ENCODE measurements at places on chromosomes 7 and 10.

DNA sequence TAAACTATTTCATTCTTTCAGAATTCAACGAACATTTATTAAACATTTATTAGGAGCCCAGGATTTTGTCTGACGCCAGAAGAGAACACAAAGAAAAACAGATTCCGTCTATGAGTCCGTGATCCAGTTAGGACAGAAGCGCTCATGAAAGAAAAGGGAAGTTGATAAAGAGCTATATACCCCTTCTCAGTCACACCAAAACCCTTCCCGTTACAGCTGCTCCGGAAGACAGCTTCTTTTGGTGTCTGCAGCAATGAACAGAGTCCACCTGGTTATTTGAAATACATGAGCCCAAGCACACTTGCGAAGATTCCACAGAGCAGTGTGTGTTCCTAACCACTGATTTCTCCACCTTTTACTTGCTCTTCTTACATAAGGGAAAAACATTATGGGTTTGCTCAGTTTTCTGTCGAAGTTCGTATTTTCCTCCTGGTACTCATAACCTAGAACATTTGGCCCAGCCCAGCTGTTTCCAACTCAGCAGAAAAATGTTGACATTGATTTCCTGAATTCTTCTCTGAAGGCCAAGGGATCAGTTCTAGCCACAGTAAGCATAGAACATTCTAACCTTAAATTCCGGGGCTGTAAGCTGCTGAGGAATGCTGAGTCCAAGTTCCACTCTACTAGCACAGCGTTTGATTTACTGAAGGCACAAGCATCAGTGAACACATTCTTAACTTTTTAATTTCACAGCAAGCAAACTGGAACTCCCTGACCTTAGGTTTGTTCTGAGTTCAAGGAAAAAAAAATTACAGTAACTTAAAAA is 206.5 kb downstream of the SORCS1 start:
- no peak for DNase-seq

DNA sequence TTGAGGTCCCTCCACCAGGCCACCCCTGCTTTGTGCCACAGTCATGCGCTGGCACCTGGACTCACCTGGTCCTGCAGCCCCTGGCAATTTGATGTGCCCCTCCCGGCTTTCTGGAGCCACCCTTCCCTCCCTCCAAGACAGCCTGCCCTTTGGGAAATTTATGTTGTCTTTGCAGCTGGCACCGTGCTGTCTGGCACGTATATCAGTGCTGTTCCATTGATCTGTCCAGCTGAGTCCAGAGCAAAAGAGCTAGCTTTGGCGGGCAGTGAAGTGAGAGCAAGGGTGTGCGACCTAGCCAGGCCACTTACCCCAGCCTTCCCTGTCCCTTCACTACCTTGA is 5.7 kb downstream of the RARRES2 start:
- no peak for DNase-seq

DNA sequence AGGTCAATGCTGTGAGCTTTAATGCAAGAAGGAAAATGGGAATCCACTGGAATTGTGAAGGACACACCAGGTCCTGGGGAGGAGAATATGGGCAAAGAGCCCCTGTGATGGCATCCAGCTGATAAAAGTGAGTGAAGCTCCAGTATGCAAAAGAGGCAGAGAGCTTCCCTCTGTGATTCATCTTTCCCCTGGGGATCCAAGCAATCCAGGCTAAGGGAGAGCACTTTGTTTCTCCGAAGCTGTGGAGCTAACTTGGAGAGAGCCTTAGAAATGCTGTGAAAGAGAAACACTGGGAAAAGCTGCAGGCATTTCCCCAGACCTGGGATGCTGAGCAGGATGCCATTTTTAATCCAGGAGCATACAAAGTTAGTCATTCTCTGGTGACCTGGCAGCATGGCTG is 489.5 kb downstream of the SH2D4B start:
- DNase-seq, result no peak

DNA sequence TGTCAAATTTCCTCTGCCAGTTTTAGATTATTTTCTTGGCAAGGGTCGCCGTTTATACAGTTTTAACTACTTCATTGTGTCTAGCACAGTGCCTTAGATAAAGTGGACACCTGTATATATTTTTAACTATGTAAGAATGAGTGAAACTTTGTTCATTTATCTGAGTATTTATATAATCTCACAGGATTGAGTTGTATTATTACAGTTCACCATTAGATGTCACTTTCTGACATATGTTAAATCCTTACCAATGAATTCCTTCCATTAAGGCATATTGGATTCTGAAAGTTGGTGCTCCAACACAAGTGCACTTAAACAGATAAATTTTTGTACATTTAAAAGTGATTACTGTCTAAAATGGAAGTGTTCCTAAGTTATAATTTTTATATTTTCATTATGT is 43.0 kb downstream of the ZMYND11 start:
- no peak for DNase-seq

DNA sequence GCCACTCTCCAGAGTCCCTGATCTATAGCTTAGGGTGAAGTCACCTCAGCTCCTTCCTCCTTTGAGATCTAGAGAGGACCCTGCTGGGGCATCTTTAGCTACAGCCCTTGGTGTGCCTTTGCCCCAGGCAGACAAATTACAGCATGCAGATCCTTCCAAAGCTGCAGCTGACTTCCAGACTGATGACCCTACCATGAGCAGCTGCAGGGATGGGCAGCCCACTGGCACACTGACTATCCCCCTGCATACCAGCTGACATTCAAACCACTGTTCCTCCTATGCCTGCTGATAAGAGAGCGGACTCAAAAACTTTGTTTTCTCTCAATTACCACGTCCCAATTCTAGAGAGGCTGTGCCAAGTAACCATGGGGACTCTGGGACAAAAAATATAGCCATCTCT is 70.6 kb downstream of the COL13A1 start:
- no peak for DNase-seq

GRCh38 chr10:115093776-115094408 is 727 bp downstream of the ATRNL1 start:
- DNase-seq, result peak; percentile 18

GRCh38 chr7:78407031-78407430 is 608.5 kb downstream of the PHTF2 start:
- DNase-seq, result no peak
